Activated CD8-positive, alpha-beta memory T cell treated with anti-CD3 and anti-CD28 coated beads for 1 hour (primary cell): ENCODE measurements at places on chromosomes 5 and 9.

DNA sequence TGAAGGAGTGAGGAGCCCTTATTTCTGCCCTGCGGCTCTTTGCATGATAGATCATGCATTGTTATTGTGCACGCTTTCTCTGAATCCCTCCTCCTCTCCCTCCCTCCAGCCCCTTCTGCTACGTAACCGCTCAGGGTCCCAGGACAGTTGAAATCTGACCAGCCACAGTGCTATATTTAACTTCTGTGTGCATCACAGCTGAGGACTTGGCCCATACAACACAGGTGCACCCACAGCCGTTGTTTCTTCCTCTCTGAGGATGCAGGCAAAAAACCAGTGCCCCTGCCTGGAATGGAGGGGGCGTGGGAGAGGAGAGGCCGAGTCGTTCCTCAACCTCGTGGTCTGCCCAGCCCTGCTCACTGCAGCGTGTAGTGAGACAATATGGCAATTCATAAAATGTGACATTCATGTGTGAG is 335.6 kb upstream of the CLINT1 start:
- DNase-seq, result no peak

DNA sequence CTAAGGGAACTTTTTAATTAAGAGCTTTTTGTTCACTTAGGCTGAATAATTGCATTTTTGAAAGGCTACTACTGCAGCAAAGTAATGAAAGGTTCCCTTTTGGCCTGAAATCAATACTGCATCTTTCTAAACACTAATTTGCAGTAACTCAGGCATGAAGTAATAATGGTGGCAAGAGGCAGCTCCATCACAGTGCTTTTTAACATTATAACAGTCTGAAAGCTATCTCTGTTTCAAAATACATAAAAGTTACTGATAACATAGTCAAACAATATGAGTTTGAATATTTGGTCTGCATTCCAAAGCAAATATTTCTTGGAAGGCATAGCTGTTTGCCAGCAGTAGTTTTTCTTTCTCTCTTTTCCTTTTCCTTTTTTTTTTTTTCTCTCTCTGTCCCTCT is 113.4 kb downstream of the FBN2 start:
- no peak for DNase-seq

- DNase-seq, result no peak
Observed at GRCh38 chr5:165014439-165014838, 1509.0 kb downstream of the MAT2B start.

DNA sequence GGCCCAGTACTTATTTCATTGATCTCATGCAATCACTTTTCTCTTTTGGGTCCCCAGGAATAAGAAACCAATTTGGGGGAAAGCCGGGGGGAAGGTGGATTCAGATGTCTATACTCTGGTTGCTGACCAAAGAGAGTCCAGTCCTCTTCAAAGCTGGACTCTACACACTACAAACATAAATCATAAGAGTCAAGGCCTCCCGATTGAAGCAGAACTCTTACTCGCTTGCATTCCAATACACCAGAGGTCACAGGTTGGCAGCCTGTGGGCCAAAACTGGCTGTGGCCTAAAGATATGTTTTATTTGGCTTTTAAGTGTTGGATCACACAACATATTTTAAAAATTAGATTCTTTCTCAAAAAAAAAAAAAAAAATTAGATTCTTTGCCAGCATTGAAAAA is 311.4 kb upstream of the MSX2 start:
- DNase-seq, result no peak

DNA sequence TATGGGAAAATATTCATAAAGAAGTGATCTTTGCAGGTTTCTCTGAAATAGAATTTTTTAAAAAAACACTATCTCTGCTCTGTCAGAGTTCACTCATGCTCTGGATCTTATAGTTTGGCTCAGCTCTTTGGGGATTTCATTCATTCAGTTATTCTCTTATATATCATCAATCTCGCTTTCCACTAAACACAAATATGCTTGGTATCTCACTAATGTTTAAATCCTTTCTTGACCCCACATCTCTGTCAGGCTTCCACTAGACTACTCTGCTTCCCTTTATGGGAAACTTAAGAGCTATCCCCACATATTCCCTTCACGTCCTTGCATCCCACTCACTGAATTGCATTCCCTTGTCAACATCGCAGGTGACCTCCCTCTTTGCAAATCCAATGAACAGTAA is 396.1 kb downstream of the ENC1 start:
- no peak for DNase-seq

- DNase-seq, result no peak
Observed at GRCh38 chr9:221989-222776, 7.5 kb downstream of the DOCK8 start.

GRCh38 chr9:91905991-91906469 is 44.0 kb downstream of the ROR2 start:
- peak; percentile 20 for DNase-seq

- no peak for DNase-seq
Observed at GRCh38 chr9:108245331-108245730, 610.5 kb downstream of the ACTL7B start.

GRCh38 chr5:10315824-10316509 is 8.3 kb upstream of the CMBL start:
- DNase-seq, result no peak

GRCh38 chr5:919356-920000 is 26.8 kb downstream of the TRIP13 start:
- no peak for DNase-seq

DNA sequence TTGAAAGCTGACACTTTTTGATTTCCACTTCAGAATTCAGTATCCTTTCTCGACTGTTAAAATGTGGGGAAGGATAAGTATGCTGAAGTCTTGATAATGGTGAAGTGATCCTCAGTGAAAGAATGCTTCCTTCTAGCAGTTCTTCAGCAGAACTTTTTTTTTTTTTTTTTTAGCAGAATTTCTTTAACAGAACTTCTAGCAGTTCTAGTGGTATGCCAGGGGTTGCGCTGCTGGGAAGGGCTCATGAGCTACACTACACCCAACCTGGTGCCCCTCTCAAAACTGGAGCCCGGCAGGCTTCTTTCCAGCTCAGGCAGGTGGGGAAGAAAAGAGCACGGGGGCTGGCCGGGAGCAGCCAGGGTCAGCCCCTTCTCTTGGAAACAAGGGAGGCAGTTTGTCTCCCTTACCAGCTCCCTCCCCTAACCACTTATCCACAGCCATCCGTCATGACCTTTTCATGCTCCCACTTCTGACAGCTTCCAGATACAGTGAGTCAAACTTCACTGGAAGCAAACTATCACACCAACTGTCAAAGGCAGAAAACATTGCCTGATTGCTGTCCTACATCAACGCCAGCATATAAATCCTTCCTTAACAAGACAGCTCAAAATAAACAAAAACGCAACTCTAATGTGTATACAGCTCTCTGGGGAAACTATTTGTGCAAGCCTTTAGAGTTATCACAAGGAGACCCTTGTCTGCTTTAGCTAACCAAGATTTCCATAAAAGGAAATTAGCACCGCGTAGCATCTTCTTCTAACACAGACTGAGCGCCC is 211.5 kb downstream of the GAPVD1 start:
- no peak for DNase-seq

DNA sequence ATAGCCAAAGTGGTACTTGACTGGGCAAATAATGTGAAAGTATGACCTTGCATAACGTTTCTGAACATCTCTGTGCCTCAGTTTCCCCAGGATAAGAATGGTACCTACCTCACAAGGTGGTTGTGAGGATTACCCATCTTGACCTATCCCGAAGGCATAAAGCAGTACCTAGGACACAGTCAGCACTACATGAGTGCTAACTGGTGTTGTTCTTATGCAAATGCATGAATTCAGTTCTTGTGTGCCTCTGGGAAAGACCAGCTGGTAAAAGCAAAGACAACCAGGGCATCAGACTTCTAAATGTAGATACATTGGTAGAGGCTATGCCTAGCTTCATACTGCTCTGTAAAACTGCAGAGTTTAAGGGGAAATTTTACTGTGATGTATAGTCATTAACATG is 21.8 kb upstream of the TMEM252 start:
- DNase-seq, result no peak

GRCh38 chr5:147483961-147484707 is 25.7 kb downstream of the DPYSL3 start:
- no peak for DNase-seq

- no peak for DNase-seq
Observed at GRCh38 chr5:134550271-134551214, 25.1 kb downstream of the JADE2 start.

- DNase-seq, result no peak
Observed at GRCh38 chr5:77641397-77641943, 3.0 kb upstream of the OTP start.

- no peak for DNase-seq
Observed at GRCh38 chr5:171650597-171650996, 135.0 kb upstream of the SMIM23 start.

- no peak for DNase-seq
Observed at GRCh38 chr9:132575811-132576210, 6.6 kb upstream of the BARHL1 start.

- DNase-seq, result no peak
Observed at GRCh38 chr5:74507370-74508005, 133.0 kb downstream of the ENC1 start.

DNA sequence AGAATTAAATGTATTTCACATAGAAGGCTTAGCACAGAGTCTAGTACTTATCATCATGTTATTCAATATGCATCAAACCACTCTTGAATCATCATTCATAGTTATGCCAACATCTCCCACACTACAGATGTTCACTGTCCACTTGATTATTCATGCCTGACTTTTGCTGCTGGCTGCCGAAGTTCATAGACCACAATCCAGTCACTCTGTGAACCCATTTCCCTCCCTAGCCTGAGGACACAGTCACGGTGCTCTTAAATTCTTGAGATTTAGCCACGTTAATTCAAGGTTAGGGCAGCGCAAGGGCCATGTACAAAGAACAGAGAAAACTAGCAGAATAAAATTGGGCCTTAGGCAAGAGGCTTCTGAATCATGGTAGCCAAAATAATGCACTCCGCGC is 32.4 kb downstream of the ABCA1 start:
- no peak for DNase-seq

GRCh38 chr9:126633881-126634558 is 20.3 kb downstream of the LMX1B start:
- no peak for DNase-seq

GRCh38 chr5:111585946-111586345 is 73.6 kb upstream of the STARD4 start:
- no peak for DNase-seq

- DNase-seq, result no peak
Observed at GRCh38 chr5:24491490-24491889, 153.3 kb downstream of the CDH10 start.

GRCh38 chr5:175288048-175288621 is 155.8 kb downstream of the DRD1 start:
- DNase-seq, result no peak

DNA sequence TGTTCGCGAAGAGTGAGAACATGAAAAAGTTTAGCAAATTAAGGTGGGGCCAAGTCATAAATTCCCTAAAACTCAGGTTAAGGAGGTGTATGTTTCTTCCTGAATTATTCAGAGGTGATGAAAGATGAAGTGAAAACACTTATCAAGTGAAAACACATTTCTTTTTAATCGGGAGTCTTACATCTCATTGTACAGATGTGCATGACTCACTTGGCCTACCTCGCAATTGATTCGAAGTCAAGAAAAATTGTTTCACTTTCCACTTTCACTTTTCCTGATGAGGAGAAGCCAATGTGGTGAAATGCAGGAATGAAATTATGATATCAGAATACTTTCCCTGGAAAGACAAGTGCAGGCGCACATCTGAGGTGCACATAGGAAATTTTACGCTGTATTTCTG is 78.7 kb downstream of the SLC25A46 start:
- no peak for DNase-seq

GRCh38 chr5:10202089-10202910 is 47.4 kb downstream of the ATPSCKMT start:
- DNase-seq, result no peak

GRCh38 chr5:123875561-123876275 is 363.7 kb downstream of the CSNK1G3 start:
- no peak for DNase-seq

DNA sequence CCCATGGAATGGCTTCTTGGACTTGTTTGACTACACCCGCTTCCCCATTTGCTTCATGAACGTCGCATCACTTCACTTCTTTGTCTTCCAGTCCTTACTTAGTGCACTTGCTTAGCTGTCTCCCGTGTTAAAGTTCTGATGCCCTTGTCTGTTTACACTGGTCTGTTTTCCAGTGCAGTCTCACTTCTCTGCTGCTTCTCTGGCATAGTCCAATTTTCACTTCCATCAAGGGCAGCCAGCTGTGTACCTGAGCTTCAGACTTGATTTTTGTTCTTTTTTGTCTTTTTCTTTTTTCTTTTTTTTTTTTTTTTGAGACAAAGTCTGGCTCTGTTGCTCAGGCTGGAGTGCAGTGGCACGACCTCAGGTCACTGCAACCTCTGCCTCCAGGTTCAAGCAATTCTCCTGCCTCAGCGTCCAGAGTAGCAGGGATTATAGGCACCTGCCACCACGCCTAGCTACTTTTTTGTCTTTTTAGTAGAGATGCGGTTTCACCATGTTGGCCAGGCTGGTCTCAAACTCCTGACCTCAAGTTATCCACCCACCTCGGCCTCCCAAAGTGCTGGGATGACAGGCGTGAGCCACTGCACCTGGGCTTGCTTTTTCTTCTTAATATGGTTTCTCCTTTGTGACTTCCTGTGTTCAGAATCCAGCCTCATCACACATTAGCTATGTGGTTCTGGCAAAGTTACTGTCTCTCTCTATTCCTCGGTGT is 75.4 kb downstream of the LRRC70 start:
- DNase-seq, result no peak

GRCh38 chr9:134676361-134676760 is 34.8 kb downstream of the COL5A1 start:
- DNase-seq, result no peak

GRCh38 chr5:59221769-59222168 is 638.9 kb downstream of the RAB3C start:
- no peak for DNase-seq

- no peak for DNase-seq
Observed at GRCh38 chr9:14640294-14640693, 52.9 kb downstream of the ZDHHC21 start.

GRCh38 chr9:124800306-124801259 is 23.6 kb downstream of the OLFML2A start:
- DNase-seq, result no peak

DNA sequence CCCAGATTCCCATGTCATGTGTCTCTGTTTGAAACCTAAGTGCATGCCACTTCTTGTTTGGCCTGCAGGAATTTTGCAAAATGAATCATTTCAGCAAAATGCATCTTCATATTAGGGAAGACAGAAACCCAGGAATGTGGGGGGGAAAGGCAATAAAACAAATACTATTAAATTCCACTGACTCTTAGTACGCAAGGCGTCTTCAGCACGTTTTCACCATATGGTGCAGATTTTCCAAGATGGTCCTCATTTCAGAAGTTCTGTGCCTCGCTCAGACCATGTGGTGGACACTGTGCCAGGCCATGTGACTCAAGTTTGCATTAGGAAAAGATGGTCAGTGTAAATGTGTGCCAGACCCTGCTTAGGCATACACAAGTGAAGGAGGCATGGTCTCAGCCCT is 184.0 kb downstream of the ACTL7B start:
- DNase-seq, result no peak

DNA sequence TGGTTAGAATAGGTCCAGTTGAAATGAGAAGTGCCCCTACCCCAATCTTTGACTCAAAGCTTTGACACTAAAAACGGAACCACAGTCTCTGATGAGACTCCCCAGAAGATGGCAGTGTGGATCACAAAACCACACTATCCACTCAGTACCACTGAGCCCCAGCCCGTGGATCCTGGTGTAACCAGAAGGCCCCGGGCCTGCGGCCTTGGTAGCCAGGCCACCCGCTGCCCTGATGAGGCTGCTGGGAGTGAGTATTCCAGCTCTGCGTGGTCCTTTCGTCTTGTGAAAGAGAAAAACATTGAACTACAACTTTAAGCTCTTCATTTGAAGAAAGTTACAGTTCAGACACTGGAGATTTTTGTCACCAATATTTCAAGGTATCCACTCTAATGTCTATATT is 42.2 kb upstream of the FBP1 start:
- DNase-seq, result peak; percentile 12

- no peak for DNase-seq
Observed at GRCh38 chr9:131671133-131671520, 68.7 kb downstream of the RAPGEF1 start.
